Stimulated activated CD4-positive, alpha-beta T cell treated with anti-CD3 and anti-CD28 coated beads, Interleukin-1b, Interleukin-23, amount 100 ng/mL, for 48 hours (primary cell): ENCODE measurements at places on chromosomes 3 and 15.

- DNase-seq: no peak
Measured at GRCh38 chr3:15694628-15695027, 93.1 kb downstream of the BTD start.

- DNase-seq: no peak
Measured at GRCh38 chr15:88775776-88776175, 27.5 kb upstream of the ACAN start.

DNA sequence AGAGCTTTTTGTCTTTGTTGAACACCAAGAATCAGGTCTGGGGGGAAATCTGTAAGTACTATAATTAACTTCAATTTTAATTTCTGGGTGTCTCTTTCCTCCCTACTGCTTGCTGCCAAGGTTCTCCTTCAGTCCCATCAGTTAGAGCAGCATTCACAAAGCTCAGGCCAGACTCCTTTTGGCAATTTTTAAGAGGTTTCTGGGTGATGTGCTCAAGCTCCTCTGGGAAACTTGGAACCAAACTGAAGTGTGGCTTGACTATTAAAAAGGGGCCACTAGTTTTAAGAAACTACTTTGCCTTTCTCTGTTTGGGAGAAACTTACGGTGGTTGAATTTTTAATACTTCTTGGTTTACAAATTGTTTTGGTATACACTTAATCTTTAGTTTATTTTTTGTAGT is 227.7 kb upstream of the SOX2 start:
- DNase-seq: no peak

DNA sequence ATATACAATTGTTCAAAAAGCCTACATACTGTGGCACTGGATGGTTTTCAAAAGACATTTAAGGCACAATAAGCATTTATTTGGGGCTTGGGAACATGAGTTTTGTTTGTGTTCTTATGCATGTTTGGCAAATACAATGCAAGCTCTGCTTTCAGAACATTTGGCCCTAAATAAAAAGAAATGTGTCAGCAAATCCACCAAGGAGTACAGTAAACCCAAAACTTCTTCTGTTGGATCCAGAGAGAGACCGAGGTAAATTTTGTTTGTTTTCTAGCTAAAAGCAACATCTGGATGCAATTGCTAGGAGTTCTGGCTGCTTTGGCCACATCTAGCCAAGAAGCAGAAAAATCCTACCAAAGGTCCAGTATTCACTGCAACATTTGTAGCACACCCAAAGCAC is 168.8 kb downstream of the DCLK3 start:
- DNase-seq: no peak

DNA sequence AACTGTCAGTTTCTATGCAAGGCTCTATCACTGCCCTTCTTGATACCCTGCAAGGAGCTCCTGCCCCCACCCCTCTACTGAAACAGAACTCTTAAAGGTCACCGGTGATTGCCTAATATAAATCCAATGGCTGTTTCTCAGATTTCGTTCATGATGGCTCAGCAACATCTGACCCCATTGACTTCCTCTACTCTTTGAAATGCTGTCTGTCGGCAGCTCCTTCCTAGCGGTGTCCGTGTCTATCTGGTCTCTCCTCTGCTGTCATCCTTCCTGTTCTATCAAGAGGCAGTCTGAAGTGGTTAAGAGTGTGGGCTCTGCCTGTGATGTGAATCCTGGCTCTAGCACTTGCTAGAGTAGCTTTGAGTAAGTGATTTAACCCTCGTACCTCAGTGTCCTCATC is 5.5 kb downstream of the TMEM266 start:
- DNase-seq: no peak
